Naive thymus-derived CD8-positive, alpha-beta T cell (primary cell): ENCODE measurements at places on chromosomes 13 and 19.

DNA sequence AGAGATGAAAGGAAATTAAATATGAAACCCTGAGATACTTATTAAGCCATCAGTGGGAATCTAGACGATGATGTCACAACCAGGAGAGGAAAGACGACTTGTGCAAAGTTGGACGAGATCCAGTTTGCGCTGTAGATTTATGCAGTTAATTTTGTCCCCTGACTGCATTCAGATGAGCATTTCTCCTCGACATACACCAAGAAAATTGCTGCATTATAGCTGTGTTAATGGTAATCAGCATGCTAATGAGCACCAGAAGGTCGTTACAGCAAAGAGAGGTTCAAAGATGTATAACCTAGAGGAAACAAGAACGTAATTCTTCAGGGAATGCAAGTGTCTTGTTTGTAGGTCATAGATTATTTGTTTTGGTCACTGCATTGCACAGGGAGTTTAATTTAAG lies 371.7 kb downstream of the RBM26 start:
- no peak for DNase-seq

DNA sequence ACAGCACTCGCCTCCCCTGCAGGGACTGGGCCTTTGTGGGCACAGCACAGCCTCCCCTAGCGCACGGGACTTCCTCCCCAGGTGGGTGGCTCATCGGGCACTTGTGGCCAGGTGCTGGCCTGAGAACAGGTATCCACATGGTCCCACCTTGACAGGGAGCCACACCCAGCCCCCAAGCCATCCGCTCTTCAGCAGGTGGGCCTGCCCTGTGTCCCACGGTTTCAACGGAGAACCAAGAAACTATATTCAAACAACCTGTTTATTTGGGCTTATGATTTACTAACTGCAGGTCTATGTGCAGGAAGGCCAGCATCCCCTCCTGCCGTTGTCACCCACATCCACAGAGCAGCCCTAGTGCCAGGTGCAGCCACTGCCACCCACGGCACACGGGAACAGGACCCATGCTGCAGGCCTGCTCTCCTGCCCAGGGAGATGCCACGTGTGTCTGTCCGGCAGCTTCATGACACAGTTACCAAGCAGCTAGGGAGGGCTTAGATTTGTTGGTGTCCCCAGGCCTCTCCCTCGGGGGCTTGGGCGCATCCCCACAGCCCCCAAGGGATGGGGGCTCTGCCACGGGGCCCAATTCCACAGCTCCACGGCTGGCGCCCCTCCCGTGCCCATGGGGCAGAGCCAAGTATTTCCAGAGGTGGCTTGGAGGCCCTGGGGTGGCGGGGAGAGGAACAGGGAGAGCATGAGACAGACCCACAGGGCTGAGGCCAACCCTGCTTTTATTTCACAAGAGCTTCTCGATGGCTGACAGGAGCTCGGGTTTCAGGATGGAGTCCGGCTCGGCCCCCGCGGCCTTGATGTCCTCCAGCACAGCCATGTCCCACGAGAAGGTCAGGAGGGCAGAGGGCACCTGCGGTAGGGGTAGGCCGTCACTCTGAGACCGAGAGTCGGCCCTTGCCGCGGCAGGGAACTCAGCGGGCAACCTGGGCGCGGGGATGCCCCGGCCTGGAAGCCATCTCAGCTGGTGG lies 12.5 kb downstream of the UBXN6 start:
- no peak for DNase-seq

- no peak for DNase-seq
Observed at GRCh38 chr13:110330491-110331011, 23.5 kb downstream of the COL4A2 start.

DNA sequence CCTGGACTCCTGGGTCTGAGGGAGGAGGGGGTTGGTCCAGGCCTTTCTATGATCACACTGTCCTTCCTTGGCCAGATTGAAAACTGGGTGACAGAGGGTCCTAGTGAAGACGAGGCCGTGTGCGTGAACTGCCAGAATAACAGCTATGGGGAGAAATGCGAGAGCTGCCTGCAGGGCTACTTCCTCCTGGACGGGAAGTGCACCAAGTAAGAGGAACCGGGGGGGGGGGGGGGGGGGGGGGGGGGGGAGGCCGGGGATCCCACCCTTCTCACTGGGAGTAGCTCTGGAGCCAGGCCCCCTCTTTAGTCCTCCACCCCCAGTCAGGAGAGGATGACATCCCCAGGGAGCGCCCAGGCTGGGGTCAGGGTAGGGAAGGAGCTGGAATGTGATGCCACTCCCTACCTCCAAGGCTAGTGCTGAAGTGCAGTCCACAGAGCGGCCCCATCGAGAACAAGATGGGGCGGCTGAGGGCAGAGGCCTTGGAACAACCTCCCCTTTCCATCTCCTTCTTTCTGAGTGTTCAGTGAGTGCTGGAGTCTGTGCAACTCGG lies 19.4 kb downstream of the CNFN start:
- no peak for DNase-seq

GRCh38 chr13:114211446-114212157 lies 23.1 kb upstream of the CDC16 start:
- no peak for DNase-seq

DNA sequence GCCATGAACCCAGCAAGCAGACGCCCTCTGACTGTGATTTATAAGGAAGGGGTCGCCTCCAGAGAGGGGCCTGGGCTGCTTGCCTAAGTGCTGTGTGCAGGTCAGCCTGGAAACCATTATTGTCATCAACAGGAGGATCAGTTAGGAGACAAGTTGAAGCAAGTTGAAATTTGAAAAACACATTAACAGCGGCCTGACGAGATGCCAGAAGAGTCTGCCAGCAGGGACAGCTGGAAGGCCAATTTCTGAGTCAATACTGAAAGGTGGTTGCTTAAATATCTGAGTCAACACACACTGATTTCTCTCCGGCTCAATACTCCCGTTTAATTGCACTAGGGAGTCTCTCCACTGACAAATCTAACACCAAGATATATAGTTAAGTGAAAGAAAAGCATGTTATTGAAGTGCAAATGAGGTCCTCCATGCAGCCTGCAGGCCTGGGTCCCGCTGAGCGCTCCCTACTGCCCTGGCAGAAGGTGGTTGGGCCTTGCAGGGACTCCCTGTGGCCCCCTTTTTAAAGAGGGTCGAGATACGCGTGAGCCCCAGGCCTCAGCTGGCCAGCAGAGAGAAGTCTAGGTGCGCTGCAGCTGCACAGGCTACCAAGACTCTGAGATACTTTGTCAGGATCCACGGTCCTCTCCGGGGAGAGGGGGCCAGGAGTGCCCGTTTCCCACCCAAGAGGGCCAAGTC lies 91.1 kb downstream of the RNASEH2B start:
- DNase-seq: no peak

GRCh38 chr13:32142956-32143375 lies 111.4 kb downstream of the FRY start:
- DNase-seq: no peak

- DNase-seq: no peak
Observed at GRCh38 chr19:9116547-9116946, 984 bp upstream of the OR7G1 start.

DNA sequence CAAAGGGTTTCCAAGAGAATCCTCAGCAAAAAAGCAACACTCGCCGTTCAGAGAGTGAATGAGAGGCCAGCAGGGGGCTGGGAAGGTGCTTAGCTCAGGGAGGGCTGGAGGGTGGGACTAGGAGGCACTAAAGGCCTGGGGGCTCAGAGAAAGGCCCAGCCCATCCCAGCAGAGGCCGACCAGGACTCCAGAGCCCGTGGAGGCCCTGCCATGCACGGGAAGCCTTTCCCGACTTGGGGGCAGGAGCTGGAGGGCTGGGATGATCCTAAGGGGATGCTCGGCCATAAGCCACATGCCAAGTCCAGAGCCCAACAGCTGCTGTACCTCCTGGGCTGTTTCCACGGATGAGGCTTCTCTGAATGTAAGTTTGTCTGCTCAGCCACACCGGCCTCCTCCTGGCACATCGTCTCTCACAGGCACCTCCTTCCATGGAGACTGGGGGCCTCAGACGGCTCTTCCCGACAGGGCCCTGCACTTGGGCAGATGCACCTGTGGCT lies 19.5 kb downstream of the RASA3 start:
- DNase-seq: no peak
